A375 (cell line): ENCODE measurements at places on chromosomes 16 and 17. TPM values are rescaled to one million over a fixed set of nuclear protein-coding genes. Genes with fewer than 3 reads are reported as not detected.

Gene TUBB3
- total RNA-seq = 283 and 284 TPM in 2 replicates

Gene DNASE1L2
- total RNA-seq = 1.0 and 1.5 TPM in 2 replicates

Gene PHF23
- 52.4 and 54.4 TPM in 2 replicates for total RNA-seq

Gene WNK4
- 16.1 and 27.3 TPM in 2 replicates for total RNA-seq

Gene NGFR
- total RNA-seq = 13.1 and 16.0 TPM in 2 replicates

Gene PIRT
- not detected in 2 replicates for total RNA-seq

Gene AATK
- total RNA-seq = 2.7 and 3.4 TPM in 2 replicates

Gene ALDH3A1
- not detected in 2 replicates for total RNA-seq

Gene AANAT
- total RNA-seq = not detected in 2 replicates

Gene ZG16B
- 0.45 TPM in 1 of 2 replicates, not detected in the other for total RNA-seq

Gene NPIPA2
- 3.7 and 4.7 TPM in 2 replicates for total RNA-seq

Gene MYOCD
- total RNA-seq = not detected in 2 replicates

Gene TEX2
- total RNA-seq = 12.0 and 15.8 TPM in 2 replicates

Gene MRPL38
- total RNA-seq = 46.1 and 62.3 TPM in 2 replicates

Gene KRT15
- total RNA-seq = 11.1 and 18.7 TPM in 2 replicates

Gene MYH1
- total RNA-seq = not detected in 2 replicates

Gene UTS2R
- total RNA-seq = not detected in 2 replicates

Gene PGAP3
- 12.2 and 13.9 TPM in 2 replicates for total RNA-seq

Gene FSCN2
- total RNA-seq = 0.08 and 0.50 TPM in 2 replicates

Gene HAGHL
- total RNA-seq = 41.0 and 47.9 TPM in 2 replicates

Gene EFCAB5
- total RNA-seq = 0.87 TPM in 1 of 2 replicates, not detected in the other

Gene MT1B
- not detected in 2 replicates for total RNA-seq

Gene HDAC5
- 62.8 and 63.2 TPM in 2 replicates for total RNA-seq

Gene WWP2
- 66.2 and 66.9 TPM in 2 replicates for total RNA-seq

Gene IGF2BP1
- 27.7 and 27.8 TPM in 2 replicates for total RNA-seq

Gene ITGAD
- total RNA-seq = 0.19 TPM in 1 of 2 replicates, not detected in the other

Gene SLC6A2
- not detected in 2 replicates for total RNA-seq

Gene ARHGAP44
- total RNA-seq = 2.5 and 4.5 TPM in 2 replicates

Gene SLC35G6
- not detected in 2 replicates for total RNA-seq

Gene SULT1A1
- total RNA-seq = 0.80 and 1.6 TPM in 2 replicates

Gene KRTAP1-1
- not detected in 2 replicates for total RNA-seq

Gene ZDHHC7
- total RNA-seq = 37.1 and 38.7 TPM in 2 replicates

Gene KRTAP4-4
- total RNA-seq = not detected in 2 replicates

Gene KCNH6
- total RNA-seq = not detected in 2 replicates

Gene KRT33B
- total RNA-seq = 0.29 TPM in 1 of 2 replicates, not detected in the other

Gene BAHCC1
- total RNA-seq = 8.6 and 10.4 TPM in 2 replicates

Gene SALL1
- total RNA-seq = 9.5 and 12.4 TPM in 2 replicates

Gene CACNG4
- total RNA-seq = 0.05 TPM in 1 of 2 replicates, not detected in the other

Gene EVI2A
- 2.1 TPM in 2 replicates for total RNA-seq

Gene KANSL1
- total RNA-seq = 34.7 and 58.0 TPM in 2 replicates

Gene ADAP2
- 0.80 TPM in 1 of 2 replicates, not detected in the other for total RNA-seq

Gene TBC1D26
- total RNA-seq = not detected in 2 replicates

Gene DNAH2
- 4.2 and 8.5 TPM in 2 replicates for total RNA-seq

Gene TOX3
- total RNA-seq = 0.23 and 0.32 TPM in 2 replicates

Gene EPN3
- total RNA-seq = not detected in 2 replicates

Gene MT1G
- not detected in 2 replicates for total RNA-seq

Gene ZDHHC1
- 1.4 TPM in 1 of 2 replicates, not detected in the other for total RNA-seq

Gene TMED6
- not detected in 2 replicates for total RNA-seq

Gene KRT36
- not detected in 2 replicates for total RNA-seq
